ENCODE measurements at places on chromosomes 6 and 20.

GRCh38 chr20:22438926-22439325 is 145.4 kb downstream of the FOXA2 start:
- DNase-seq = peak; percentile 45

GRCh38 chr6:88238065-88238464 is 71.9 kb upstream of the CNR1 start:
- DNase-seq = peak; percentile 3

GRCh38 chr6:3389390-3390167 is 67.3 kb downstream of the SLC22A23 start:
- DNase-seq = no peak

GRCh38 chr6:111418971-111419693 is 63.9 kb downstream of the REV3L start:
- no peak for DNase-seq

GRCh38 chr6:53939830-53940229 is 145.0 kb downstream of the LRRC1 start:
- no peak for DNase-seq

GRCh38 chr6:12103158-12103557 is 91.0 kb downstream of the HIVEP1 start:
- DNase-seq = peak; percentile 80

DNA sequence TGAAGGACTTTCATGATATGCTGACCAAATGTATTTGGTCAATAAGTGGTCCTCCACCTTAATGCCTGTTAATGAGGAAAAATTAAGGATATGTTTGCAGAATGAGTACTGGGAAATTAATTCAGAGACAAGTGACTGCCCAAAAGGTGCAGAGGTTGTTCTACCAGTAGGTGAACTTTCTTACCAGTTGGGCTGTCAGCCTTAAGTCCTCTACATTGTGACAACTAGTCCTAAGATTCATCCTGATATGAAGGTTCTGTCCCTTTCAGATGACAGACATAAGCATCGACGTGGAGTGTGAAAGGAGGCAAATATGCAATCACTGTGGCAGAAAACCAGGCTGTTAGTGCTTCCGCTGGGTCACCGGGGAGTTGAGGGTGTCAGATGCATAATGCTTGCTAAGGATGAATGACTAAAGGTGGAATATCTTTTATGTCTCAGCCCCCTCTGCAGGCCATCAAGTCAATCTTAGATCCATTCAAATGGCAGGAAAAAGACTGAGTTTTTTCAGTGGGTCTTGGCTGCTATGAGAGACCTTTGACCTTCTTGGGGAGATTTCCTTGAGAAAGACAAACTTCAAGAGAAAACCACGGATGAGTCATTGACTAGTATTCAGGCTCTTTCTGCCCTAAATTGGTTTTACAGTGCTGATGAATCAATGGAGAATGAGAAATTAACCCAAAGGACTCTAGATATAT is 226.0 kb downstream of the TPBG start:
- DNase-seq = peak; percentile 83

- DNase-seq = peak; percentile 83
Measured at GRCh38 chr6:31680226-31681134, at the start of gene LY6G5C. TSS of gene LY6G5C (minus strand) at chr6:31681067. CDS start at chr6:31680373, 694 bp downstream.

- DNase-seq = no peak
Measured at GRCh38 chr20:36149469-36149868, 5.1 kb upstream of the EPB41L1 start.
